ENCODE measurements at places on chromosomes 11 and 22.

- DNase-seq = no peak
These were observed 9.2 kb downstream of the ZNF74 start for GRCh38 chr22:20402960-20403778.

DNA sequence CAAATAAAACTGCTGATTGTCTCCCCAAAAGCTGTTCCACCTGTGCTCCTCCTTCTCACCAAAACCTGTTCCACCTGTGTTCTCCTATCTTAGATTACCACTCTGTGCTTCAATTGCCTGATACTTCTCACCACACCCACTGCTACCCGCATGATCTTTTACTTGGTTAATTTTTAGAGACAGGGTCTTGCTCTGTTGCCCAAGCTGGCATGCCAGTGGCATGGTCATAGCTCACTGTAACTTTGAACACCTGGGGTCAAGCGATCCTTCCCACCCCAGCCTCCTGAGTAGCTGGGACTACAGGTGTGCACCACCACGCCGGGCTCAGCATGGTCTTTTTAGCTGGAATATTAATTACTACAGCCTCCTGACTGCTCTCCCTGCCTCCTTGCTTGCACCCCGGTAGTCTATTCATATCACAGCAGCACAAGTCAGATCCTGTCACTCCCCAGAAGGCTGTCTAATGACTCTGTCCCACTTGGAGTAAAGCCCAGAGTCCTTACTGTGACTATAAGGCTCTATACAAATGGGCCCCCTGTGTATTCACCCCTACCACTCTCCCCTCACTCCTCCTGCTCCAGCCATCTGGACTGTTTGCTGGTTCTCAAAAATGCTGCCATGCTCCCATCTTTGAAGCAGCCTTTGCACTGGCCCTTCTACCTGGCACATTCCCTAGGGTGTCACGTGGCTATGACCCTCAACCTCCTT is 3.5 kb downstream of the C11orf91 start:
- no peak for DNase-seq

- DNase-seq = no peak
These were observed 84.4 kb downstream of the OR5AK2 start for GRCh38 chr11:57073128-57073527.

DNA sequence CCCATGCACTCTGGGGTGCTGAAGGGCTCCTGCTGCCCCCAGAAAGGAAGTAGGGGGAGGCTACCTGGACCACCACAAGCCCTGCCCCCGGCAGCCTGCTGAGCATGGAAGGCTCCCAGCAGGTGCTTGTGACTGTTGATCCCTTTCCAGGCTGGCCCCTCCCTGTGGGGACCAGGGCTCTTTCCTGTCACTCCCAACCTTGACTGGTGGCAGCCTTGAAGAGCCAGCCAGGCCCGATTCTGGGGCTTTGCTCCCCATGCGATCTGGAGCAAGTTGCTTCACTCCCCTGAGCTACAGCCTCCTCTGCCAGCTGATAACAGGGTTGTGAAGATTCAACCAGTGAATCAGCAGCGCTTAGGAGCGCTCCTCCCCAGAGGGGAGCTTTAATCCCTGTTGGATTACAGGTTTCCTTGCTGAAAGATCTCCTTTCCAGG is 4.6 kb upstream of the CST6 start:
- DNase-seq = no peak

DNA sequence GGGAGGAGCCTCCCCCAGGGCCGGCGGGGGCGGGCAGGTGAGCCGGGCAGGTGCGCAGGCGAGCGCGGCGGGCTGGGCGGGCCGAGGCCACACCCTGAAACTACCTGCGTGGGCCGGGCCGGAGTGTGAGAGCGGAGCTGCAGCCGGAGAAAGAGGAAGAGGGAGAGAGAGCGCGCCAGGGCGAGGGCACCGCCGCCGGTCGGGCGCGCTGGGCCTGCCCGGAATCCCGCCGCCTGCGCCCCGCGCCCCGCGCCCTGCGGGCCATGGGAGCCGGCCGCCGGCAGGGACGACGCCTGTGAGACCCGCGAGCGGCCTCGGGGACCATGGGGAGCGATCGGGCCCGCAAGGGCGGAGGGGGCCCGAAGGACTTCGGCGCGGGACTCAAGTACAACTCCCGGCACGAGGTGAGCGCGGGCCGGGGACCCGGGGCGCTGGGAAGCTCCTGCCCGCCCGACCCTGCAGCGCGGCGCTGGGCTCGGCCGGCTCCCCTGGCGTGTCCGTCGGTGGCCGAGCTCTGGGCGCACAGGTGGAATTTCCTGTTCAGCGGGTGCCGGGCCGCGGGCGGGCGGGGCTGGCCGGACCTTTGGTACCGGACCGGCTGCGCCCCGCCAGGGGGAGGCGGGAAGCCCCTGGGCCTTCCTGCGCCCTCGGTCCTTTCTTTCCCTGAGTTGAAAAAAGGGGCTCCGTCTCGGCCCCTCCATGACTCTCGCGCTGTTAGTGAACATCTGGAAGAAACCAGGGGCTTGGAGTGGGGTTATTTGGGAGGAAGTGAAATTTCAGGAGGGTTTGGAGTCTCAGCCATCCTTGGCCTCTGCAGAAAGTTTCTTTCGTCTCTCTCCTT is at the start of gene ST14:
TSS of gene ST14 (plus strand) at position 126 of the 841 bp plus-strand sequence. CDS start at position 324, 198 bp downstream.
- no peak for DNase-seq

DNA sequence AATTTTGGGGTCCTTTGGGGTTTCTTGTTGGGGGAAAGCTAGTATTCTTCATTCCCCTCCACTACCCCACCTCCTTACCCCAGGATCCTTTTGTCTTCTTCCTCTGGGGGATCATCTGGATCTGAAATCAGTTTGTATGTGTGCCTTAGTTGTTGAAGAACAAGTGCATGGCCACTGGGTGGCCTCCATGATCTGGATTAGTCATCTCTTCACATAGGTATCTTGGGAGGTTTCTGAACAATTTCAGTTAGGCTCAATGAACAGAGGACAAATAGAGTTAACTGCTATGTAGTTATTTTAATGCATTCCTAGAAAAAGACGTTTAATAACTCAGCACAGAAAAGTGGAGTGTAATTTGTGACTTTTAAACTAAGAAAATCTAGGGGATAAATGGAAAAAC is 7.1 kb upstream of the VWA5A start:
- DNase-seq = no peak

GRCh38 chr11:129998107-129998506 is 4.5 kb downstream of the PRDM10 start:
- DNase-seq = no peak

- DNase-seq = no peak
These were observed 4.5 kb downstream of the PARVA start for GRCh38 chr11:12381875-12382274.

DNA sequence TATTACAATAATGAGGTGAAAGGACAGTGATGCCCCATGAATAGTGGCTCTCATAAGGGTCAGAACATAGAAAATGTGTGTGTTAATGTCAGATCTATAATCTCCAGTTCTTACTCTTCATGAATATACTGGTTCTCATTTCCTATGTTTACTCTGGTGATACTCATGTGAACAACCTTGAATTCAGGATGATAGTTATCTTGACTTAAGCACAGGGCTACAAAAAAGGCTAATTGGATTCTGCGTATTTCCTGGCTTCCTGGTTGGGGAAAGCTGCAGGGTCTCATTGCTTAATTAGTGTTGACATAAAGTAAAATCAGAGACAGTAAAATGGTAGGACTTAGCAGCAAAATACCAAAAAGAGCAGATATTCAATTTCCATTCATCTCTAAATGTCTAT is 1316.8 kb upstream of the RAG2 start:
- no peak for DNase-seq

GRCh38 chr11:2655834-2656622 is 43.8 kb downstream of the KCNQ1OT1 start:
- DNase-seq = no peak

- no peak for DNase-seq
These were observed 13.2 kb downstream of the MMP3 start for GRCh38 chr11:102830001-102830727.

DNA sequence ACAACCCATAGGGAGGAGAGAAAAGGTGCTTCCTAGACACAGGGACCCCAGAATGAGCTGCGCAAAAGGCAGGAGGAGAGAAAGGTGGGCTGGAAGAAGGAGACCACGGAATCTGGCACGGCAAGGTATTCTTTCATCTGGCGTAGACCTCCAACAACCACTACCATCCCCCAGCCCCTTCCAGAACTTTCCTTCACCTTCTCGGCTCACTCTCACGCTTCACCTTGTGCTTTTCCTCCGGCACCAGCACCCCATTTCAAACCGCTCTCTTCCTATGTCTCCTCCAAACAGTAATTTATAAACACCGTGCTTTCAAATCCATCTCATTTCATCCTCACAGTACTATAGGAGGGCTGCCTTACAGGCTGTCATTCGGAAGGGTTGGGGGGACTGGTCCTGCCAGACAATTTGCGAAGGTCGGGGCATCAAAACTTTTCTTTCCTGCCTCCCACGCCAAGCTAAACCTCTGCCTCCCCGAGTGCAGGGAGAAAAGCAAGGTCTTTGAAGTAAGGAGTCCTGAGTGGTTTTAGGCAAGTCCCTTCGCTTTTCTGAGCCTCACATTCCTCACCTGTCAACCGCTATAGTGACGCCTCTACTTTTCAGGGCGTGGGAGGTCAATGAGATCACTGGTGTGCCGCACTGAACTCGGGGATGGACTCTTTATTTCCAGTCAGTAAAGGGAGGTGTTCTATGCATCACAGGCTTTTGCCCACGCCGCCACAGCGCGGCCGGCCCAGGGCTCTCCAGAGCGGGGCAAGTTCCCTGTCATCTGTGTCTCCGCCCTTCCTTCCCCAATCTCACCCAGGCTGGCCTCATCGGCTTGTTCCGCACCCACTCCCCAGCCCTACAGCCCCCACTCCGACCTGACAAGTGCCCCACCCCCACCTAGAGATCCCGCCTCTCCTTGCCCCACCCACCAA is 800 bp downstream of the KCTD21 start:
- peak; percentile 84 for DNase-seq

GRCh38 chr22:18042685-18043084 is 18.3 kb upstream of the MICAL3 start:
- no peak for DNase-seq

- no peak for DNase-seq
These were observed 12.1 kb upstream of the BLID start for GRCh38 chr11:122128146-122128545.

DNA sequence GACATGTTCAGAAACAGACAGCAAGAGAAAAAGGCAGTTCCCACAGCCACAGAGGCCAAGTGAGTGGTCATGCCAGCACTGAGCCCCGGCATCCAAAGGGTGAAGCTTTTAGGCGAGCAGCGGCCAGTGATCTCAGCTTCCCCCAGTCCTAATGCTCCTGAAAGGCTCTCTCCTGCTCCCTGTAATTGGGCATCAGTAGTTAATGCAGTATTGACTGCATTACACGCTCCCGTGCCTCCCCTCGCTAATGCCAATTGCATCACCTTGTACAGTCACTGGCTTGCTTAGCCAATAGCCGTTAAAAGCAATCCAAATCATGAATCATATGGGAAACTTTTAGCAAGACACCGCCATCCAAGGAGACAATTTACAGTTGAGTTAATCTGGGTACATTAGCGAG is 4.9 kb downstream of the LMO1 start:
- DNase-seq = no peak

GRCh38 chr11:88122956-88123355 is 52.3 kb downstream of the RAB38 start:
- DNase-seq = no peak

- DNase-seq = no peak
These were observed 27.2 kb downstream of the GVQW3 start for GRCh38 chr11:76408171-76408965.

GRCh38 chr11:130128626-130129025 is 31.0 kb upstream of the ST14 start:
- DNase-seq = no peak

- no peak for DNase-seq
These were observed 13.8 kb upstream of the PICK1 start for GRCh38 chr22:38043151-38044039.

DNA sequence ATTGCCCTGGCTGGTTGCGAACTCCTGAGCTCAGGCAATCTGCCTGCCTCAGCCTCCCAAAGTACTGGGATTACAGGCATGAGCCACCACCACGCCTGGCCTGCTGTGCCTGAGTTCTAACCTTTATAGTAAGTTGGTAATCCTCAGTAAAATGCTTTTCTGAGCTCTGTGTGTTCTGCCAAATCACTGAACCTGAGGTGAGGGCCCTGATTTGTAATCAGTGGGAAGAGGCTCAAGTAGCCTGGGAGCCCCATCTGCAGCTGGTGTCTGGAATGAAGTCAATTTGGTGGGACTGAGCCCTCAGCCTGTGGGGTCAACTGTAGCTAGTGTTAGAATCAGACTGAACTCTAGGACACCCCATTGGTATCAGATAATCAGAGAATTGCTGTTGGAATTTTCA is 72.6 kb upstream of the PARVG start:
- no peak for DNase-seq

DNA sequence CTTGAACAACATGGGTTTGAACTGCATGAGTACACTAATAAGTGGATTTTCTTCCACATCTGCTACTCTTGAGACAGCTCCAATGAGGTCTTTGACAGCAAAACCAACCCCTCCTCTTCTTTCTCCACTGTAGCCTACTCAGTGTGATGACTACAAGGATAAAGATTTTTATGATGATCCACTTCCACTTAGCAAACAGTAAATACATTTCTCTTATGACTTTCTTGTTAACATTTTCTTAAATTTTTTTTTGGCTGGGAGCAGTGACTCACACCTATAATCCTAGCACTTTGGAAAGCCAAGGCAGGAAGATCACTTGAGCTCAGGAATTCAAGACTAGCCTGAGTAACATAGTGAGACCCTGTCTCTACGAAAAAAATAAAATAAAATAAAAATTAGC is 9.9 kb upstream of the EIF4G2 start:
- no peak for DNase-seq

GRCh38 chr11:86933891-86934581 is 21.2 kb downstream of the FZD4 start:
- no peak for DNase-seq

DNA sequence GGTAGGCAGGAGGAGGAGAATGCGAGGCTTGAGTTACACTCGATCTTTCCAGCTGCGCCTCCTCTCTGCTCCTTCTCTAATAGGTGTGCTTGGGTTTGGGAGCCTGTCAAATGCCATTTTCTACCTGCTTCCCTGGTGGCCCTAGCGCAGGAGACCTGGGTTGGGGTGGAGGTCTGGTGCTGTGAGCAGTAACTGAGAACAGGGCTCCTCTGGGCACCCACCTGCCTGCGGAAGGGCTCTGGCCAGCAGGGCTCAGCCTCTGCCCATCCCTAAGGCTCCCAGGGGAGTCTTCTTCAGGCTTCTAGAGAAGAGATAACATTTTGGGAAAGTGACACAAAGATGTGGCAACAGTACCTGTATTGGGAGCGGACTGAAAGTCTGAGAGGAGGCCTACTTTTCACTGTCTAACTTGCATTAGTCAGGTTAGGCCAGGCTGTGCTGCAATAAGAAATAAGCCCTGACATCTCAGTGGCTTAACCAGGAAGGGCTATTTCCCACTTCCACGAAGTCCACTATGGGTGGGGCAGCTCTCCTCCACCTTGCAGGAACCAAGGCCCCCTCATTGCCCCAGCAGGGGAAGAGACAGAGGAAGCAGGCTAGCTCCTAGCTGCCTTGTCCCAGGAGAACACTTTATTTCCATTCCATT is 7.7 kb upstream of the LTO1 start:
- DNase-seq = no peak

- no peak for DNase-seq
These were observed 80.2 kb downstream of the TBC1D22A start for GRCh38 chr22:46842606-46843005.

Measured in activated CD8-positive, alpha-beta memory T cell treated with anti-CD3 and anti-CD28 coated beads, Interleukin-2, amount 50 U/mL, for 4 hours (primary cell).